ENCODE measurements at places on chromosomes 12 and 14.

DNA sequence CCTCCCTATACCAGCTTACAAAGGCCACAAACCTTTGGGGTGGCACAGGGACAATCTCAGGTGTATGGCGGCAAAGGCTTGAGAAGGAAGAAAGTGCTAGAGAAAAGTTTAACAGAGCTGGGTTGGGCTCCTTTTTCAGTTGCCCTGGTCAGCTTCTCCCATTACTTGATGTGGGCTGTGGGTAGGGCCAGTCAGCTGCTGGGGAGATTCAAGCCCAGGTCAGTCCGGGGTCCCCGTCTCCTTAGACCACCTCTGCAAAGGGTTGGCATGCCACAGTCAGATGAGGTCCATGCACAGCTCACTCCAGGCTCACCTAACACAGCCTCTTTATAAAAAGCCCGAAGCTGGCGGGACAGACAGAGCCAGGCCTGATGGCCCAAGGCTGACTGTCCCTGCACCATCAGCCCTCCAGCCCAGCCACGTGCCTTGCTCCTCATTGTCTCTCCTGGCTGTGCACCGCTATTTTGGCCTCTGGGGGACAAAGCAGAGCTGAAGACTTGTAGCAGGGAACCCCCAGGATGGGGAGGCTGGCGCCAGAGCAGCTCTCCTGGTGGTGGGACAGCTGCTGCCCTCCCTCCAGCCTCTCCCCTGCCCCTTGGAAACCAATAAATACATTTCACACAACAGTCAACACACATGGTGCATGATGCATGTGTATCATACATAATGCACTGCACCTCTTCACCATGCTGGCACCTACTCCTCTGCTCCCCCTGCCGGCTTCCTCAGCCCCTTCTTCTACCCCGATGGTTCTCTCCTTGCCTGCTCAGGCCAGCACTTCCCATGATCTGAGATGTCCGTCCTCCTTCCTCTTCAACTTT, 61.7 kb upstream of the DDX11 start:
- DNase-seq, result no peak

- DNase-seq, result no peak
Observed at GRCh38 chr12:89319606-89320005, 32.7 kb downstream of the DUSP6 start.

DNA sequence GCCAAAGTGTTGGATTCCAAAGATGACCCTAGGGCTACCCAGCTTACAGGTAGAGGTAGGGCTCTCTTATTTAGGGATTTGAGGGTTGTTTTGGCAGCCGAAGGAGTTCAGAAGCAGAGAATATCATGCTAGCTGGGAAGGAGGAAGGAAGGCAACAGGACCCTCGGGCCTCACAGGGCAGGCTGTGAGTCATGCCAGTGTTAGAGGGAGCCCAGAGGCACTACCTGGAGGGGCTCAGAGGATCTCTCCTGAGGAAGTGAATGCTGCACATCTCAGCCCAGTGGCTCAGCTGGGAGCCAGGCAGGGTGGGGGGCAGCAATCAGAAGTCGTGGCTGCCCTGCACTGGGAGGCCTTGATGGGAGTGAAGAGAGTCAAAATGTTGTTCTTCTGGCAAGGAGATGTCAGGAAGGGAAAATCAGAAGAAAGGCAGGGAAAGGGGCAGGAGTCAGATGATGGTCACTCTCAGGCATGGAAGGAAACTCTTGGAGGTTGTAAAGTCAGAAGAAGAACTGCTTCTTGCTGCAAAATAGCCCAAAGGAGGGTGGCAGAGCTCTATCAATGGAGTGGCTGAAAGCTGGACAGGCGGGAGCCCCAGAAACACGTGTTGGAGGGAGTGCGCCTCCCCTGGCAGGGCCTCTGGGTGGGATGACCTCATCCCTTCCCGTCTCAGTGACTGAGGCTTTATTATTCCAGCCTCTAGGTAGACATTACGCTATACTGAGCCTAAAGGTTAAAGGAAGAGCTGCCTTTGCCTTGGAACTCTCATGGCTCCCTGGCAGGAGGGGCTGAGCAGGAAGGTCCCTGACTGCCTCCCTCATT, 141.3 kb downstream of the SMOC1 start:
- no peak for DNase-seq

- DNase-seq, result no peak
Observed at GRCh38 chr14:53140585-53140984, 12.5 kb downstream of the DDHD1 start.

DNA sequence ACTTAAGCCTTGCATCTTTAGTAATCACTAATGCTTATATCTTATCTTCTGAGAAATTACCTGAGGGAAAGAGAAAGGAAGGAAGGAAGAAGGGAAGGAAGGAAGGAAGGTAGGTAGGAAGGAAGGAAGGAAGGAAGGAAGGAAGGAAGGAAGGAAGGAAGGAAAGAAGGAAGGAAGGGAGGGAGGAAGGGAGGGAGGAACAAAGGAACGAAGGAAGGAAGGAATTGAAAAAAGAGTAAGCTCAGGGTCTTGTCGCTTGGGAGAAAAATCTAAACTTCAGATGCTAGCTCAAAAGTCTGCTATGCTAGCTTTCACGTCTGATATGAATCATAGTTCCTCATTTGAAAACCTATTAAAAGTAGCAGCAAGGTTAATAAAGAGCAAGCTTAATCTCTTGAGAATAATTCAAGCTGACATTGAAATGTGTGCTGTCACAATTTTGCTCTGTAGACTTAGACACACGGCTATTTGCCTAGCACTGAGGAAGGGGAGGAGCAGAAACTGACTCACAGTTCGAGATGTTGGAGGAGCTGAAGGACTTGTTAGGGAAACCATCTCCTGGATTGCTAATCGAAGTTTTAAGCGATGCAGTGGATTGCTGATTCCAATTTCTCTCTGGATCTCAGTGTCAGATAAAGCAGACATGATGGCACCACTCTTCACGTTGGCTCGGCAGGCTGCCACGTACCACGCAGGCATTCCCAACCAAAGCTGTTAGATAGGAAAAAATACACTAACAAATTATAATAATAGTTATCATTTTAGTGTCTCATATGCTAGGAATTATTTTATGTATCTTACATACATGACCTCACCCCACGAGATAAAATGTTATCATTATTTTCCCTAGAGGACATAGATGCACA, 216.7 kb downstream of the ACSS3 start:
- DNase-seq, result peak; percentile 2

DNA sequence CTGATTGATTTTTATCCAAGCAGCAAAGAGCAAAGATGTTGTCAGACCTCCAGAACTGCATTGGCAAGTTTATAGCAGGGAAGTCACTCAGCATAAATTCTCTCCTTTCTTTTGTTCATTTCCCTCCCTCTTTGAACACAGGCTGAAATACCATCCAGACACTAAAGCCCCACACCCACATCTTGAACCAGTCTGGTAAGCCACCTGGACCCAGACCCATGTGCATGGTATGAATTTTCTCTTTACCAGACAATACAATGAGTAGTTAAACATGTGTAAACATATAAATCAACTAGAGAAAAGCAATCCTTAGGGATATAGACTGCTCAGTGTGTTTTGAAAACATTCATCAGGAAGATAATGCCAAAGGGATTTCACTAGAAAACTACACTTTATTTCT, 488.3 kb upstream of the FLRT2 start:
- DNase-seq, result no peak

- DNase-seq, result no peak
Observed at GRCh38 chr14:47012533-47013280, 361.1 kb upstream of the RPL10L start.

DNA sequence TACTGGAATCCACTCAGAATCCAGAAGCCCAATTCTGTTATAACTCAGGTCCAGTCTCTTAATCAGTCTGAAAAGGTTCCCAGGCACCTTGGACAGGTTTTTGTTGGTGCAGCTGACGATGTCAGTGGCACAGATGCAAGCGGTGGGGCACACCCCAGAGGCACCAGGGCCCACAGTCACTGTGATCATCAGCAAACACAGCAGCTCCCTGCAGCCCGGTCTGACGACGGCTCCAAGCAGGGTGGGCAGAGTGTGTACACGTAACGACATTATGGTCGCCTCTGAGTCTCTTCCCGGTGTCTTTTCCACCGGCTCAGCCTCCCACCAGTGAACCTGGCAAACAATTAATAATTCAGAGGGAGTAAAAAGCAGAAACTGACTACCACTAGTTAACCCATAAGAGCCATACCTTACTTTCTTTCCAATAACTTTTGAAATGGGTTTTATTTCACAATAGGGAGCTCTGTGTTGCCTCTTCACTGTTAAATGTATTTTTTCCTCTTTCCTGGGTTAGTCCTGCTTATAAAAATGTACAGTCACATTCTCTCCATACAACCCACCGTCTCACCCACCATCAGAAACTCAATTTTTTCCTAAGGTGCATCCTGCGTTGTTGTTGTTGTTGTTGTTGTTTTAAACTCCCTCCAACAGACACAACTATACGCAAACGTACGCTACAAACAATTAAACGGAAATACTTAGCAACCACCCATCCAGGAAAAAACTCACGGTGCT, 521 bp upstream of the PCED1B start:
- DNase-seq, result peak; percentile 29

GRCh38 chr12:30827101-30828066, 72.6 kb upstream of the CAPRIN2 start:
- no peak for DNase-seq

- DNase-seq, result no peak
Observed at GRCh38 chr12:63912651-63913050, 68.2 kb downstream of the SRGAP1 start.

DNA sequence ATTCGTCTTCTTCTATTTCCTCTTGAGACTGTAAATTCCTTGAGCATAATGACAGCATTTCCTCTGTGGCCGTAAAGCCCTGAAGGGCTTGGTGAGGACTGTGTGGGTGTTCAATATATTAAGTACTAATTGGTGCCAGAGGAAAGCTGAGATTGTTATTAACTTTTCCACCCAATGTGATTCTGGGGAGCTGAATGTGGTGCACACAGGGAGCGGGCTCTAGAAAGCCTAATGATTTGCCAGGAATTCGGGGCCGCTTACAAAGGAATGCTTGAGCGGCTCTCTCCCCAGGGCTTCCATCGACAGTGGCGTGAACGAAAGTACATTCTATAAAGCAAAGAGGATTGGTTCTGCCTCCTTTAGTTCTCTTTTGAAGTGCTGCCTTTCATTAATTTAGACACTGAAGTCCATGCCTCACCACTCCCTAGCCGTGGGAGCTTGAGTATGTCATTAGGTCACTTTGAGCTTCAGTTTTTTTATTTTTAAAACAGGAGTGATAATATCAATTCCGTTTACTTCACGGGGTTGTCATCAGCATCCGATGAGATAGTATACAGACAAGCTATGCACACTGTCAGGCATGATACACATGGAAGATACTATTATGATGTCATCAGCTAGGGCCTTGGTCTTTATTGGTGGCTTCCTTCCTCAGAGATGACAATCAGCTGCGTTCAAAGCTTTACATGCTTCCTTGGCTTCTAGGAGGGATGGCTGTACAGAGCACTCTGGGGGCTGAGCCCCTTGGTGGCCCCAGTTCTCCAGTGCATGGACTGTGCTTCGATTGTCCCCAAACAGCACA, 11.0 kb upstream of the GSG1 start:
- no peak for DNase-seq

- DNase-seq, result no peak
Observed at GRCh38 chr14:92686411-92686899, 62.0 kb downstream of the LGMN start.

DNA sequence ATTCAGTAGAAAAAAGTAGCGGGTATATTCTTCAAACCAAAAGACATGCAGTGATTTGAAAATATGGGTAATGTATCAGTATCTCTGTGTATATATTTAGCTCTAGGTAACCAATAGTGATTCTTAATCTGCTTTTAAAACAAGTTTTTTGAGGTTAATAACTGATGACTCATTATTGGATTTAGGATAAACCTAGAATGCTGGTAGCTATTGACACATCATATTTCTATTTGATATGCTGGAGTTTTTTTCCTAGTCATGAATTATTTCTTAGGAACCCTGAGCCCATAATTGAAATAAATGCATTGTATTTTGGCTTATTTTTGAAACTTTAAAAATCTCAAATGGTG, 15.5 kb downstream of the ARF6 start:
- peak; percentile 40 for DNase-seq

- DNase-seq, result peak; percentile 23
Observed at GRCh38 chr12:6792522-6793201, 3.3 kb downstream of the CD4 start.

DNA sequence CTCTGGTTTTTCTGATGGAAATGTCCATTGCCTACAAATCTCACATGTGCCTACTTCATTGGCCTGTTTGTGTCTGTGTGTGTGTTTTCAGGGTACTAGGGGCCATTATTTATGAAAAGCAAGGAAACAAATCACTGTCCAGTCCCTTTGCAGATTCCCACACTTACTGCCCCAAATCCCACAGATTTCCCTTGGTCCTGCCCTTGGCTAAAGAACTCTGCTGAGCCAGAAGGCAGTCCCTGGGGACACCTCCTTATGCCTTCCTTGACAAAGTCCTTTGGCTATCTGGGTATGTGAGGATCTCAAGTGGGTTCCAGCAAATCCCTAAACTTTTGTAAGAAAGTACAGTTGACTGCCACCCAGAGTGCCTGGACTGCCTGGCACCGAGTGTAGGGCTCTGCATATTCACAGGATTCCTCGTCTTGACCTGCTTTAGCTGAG, 388.1 kb downstream of the BCAT1 start:
- DNase-seq, result peak; percentile 5

DNA sequence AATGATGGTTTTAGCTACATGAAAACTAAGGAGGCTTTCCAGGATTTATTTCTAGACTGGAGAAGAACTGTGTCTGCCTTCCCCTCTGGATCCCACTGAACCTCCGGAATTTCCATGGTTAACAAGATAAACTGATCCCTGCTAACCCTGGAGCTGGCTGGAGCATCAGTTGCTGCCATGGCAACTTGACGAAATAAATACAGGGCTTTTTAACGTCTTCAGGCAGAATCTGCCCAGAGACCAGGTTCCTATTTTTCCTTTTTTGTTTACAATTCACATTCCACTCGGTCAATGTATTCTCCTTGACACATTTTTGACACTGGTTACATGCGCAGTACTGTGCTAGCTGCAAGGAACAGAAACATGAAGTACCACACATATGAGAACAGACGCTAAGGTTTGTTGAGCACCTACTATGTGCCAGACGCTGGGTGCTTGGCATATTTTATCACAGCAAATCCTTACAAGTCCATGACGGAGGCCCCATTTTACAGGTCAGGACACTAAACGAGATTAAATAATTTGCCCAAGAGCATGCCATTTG, 1.7 kb downstream of the C14orf132 start:
- DNase-seq, result no peak

- DNase-seq, result no peak
Observed at GRCh38 chr12:123858176-123858575, 96.1 kb downstream of the DNAH10 start.

Data from cardiac fibroblast (primary cell).